ENCODE measurements at places on chromosomes 1 and 21. TPM values are rescaled to one million over a fixed set of nuclear protein-coding genes. Genes with fewer than 3 reads are reported as not detected.

NPHS2 gene
- total RNA-seq, result not detected

CSMD2 gene
- not detected for total RNA-seq

OR2M3 gene
- not detected for total RNA-seq

SAMD13 gene
- not detected for total RNA-seq

ATPAF1 gene
- 21.5 TPM for total RNA-seq

HPCAL4 gene
- 23.4 TPM for total RNA-seq

- no peak for DNase-seq
- H3K27me3 ChIP-seq, result no peaks in the 10 kb centered on the region
- H3K36me3 ChIP-seq, result no peaks in the 10 kb centered on the region
- H3K4me1 ChIP-seq, result no peaks in the 10 kb centered on the region
- no peak overlapping the region for H3K4me3 ChIP-seq
Observed at GRCh38 chr1:187977298-187977697, 1148.5 kb downstream of the PLA2G4A start.

GRCh38 chr1:229221106-229222019, 49.5 kb upstream of the RAB4A start:
- no peaks in the 10 kb centered on the region for H3K36me3 ChIP-seq
- no peak overlapping the region for H3K4me3 ChIP-seq
- no peak for DNase-seq
- H3K27me3 ChIP-seq, result no peaks in the 10 kb centered on the region
- H3K27ac ChIP-seq, result no peak overlapping the region
- H3K4me1 ChIP-seq, result peaks cover 4% of the 10 kb centered on the region

GRCh38 chr1:229023651-229024300, 247.1 kb upstream of the RAB4A start:
- H3K27me3 ChIP-seq, result no peaks in the 10 kb centered on the region
- no peak overlapping the region for H3K4me3 ChIP-seq
- H3K27ac ChIP-seq, result no peak overlapping the region
- peaks cover 17% of the 10 kb centered on the region for H3K4me1 ChIP-seq
- H3K36me3 ChIP-seq, result no peaks in the 10 kb centered on the region

DNA sequence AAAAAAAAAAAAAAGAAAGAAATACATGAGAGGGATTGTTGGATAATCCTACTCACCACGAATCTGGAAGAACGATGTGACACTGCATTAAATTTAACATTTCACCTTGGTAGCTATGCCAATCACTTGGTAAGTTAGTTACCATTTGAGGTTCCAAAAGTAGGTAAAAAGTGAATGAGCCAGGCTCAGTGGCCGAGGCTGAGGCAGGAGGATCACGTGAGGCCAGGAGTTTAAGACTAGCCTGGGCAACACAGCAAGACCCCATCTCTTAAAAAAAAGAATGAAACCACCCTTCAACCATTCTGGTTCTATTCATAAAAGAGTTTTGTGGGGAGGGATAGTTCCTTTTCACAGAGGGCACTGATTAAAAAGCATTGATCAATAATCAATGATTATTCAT, 133.6 kb downstream of the ADSS2 start:
- no peak overlapping the region for H3K4me3 ChIP-seq
- H3K27ac ChIP-seq, result peak overlapping the region; percentile 16
- H3K36me3 ChIP-seq, result peaks cover 2% of the 10 kb centered on the region
- H3K4me1 ChIP-seq, result peaks cover 12% of the 10 kb centered on the region
- no peak for DNase-seq

GRCh38 chr1:30885570-30886522, 22.7 kb downstream of the SDC3 start:
- no peak overlapping the region for H3K27ac ChIP-seq
- H3K4me3 ChIP-seq, result no peak overlapping the region
- DNase-seq, result no peak
- peaks cover 4% of the 10 kb centered on the region for H3K36me3 ChIP-seq
- H3K4me1 ChIP-seq, result peaks cover 6% of the 10 kb centered on the region

DNA sequence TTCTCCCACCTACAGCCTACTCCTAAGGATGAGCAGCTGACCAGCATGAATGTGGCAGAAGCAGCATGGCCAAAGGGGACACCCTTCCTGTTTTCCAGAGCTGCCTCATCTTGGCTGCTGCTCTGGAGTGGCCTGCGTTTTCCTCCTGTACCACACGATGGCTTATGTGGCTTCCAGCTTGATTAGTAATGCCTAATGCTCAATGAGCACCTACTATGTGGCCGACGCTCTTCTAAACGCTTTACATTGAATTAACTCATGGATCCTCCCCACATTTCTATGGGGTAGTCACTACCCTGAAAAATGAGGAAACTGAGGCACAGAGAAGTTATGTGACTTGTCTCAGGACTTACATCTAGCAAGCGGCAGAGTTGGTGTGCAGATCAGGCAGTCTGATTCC, 18.0 kb upstream of the SDHB start:
- H3K27me3 ChIP-seq, result peaks cover 17% of the 10 kb centered on the region
- DNase-seq, result no peak
- peaks cover 2% of the 10 kb centered on the region for H3K4me1 ChIP-seq
- H3K27ac ChIP-seq, result no peak overlapping the region
- H3K36me3 ChIP-seq, result peaks cover 5% of the 10 kb centered on the region
- no peak overlapping the region for H3K4me3 ChIP-seq

- no peaks in the 10 kb centered on the region for H3K36me3 ChIP-seq
- H3K27ac ChIP-seq, result peak overlapping the region; percentile 1
- no peak for DNase-seq
- H3K27me3 ChIP-seq, result no peaks in the 10 kb centered on the region
- H3K4me3 ChIP-seq, result no peak overlapping the region
- H3K4me1 ChIP-seq, result peaks cover 32% of the 10 kb centered on the region
Observed at GRCh38 chr1:155553349-155553748, 9.3 kb downstream of the ASH1L start.

DNA sequence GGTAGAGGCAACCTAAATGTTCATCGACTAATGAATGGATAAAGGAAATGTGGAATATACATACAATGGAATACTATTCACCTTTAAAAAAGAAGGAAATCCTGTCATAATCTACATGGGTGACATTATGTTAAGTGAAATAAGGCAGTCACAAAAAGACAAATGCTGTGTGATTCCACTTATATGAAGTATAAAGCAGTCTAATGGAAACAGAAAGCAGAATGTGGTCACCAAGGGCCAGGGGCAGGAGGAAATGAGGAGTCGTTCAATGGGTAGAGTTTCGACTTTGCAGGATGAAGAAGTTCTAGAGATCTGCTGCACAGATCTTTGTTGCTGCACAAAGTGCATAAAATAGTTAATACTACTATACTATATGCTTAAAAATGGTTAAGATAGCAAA, 7.8 kb downstream of the DIPK1A start:
- peaks cover 44% of the 10 kb centered on the region for H3K4me1 ChIP-seq
- no peak overlapping the region for H3K27ac ChIP-seq
- H3K4me3 ChIP-seq, result peak overlapping the region; percentile 73
- peaks cover 2% of the 10 kb centered on the region for H3K36me3 ChIP-seq
- no peaks in the 10 kb centered on the region for H3K27me3 ChIP-seq

DNA sequence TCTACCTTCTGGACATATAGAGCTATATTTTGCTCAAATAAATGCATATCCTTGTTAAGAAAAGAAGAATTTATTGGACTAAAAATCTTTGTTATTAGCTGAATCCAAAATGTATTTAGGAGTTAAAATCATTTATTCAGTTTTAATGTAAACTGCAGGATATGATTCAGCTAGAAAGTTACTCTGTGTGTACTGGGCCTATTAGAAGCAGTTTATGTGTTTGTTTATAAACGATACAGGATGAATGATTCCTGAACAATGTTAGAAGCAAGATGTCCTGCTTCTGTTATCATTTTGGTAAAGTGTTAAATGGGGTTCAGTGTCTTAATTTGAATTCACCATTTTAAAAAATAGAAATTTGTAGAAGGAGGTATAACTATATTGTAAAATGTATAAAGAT, 549.2 kb upstream of the ZRANB2 start:
- no peaks in the 10 kb centered on the region for H3K4me1 ChIP-seq
- H3K4me3 ChIP-seq, result no peak overlapping the region
- no peaks in the 10 kb centered on the region for H3K27me3 ChIP-seq
- no peaks in the 10 kb centered on the region for H3K36me3 ChIP-seq
- DNase-seq, result no peak
- no peak overlapping the region for H3K27ac ChIP-seq

All from T-helper 17 cell (primary cell).